Right lung (tissue), 10 donors: ENCODE measurements at places on chromosomes 7 and 10. TPM values are rescaled to one million over a fixed set of nuclear protein-coding genes. Genes with fewer than 3 reads are reported as not detected.

- DNase-seq = no peak
These were observed 72.5 kb upstream of the NME8 start for GRCh38 chr7:37775921-37776320.

DNA sequence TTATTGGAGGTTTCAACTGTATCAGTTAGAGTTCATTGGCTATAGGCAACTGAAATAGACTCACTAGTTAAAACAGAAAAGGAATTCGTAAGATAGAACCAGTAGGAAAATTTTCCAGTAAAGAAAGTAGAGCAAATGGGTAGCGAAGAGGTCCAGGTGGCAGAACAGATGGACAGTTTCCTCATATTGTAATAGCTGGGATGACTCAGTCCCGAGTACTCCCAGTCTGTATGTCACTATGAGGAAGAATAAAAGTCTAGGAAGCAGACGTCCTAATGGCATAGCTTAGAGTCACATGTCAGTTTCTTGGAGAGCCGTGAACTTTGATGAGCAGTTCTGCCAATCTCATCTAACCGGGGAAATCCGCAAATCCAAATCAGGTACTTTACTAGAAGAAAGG lies 95.3 kb downstream of the RNF32 start:
- DNase-seq = no peak

The AP1S1 gene
- 77.4 TPM for polyA plus RNA-seq

DNA sequence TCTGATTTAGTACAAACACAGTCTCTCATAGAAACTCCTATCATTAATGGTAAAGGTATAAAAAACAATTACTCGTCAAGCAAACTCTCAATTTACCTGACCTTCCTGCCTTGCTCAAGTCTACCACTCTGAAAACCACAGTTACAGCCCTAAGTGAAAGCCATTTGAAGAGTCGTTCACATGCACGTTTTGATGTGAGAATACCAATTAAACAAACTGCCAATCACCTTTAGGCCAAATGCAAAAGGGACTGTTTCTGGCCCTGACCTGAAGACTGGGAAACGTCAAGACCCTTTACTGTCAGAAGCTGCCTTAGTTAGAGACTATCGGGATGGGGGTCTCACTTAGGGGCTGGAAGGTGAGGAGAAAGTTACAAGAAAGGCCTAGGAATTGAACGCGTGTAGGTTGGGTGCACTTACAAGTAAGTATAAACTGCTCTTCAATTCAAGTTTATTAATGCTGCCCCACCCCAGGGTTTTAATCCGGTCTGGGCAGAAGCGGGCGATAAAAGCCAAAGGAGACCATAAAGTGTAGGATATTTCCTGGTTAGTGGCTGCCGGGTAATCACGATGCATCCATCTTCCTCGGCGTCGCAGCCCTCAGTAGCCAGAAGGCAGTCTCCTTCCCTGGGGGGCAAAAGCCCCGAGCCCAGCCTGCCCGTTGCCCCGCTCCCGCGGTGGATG lies 935 bp downstream of the TM9SF3 start:
- DNase-seq = peak; percentile 9

The HHEX gene
- 40.1 TPM for polyA plus RNA-seq

The CYP3A4 gene
- 0.16 TPM for polyA plus RNA-seq

DNA sequence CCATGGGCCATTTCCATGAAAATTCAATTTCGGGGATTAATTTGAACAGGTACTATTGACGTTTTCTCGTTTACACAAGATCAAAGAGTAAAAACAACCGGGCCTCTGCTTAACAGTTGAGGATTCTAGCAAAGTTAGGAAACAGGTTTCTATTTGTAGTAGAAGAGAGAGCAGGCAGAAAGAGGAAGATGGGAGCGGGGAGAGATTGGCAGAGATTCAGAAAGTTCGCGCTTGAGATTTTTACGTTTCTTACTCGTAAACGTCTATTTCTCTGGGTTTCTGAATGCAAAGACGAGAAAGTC lies 571 bp upstream of the VWC2 start:
- no peak for DNase-seq

DNA sequence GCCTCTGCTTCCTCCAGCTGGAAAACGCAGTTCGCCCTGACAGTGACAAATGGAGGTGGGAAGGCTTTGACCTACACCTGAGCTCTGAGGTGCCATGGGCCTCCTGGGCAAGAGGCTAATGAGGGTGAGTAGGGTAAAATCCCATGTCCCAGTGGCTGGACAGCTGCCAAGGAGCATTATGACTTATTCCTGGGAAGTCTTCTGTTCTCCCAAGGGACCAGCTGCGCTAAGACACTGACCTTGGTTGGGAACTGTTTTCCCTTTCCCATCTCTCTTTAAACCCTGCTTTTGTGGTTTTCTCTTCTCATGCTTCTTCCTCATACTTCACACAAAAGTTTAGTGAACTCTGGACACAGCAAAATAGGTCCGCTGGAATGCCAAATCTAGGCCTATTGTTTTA lies 72.6 kb downstream of the COPG2 start:
- DNase-seq = no peak

The COBL gene
- polyA plus RNA-seq = 6.3 TPM

- DNase-seq = no peak
These were observed 15.3 kb downstream of the ABLIM1 start for GRCh38 chr10:114642729-114643128.

The PLXDC2 gene
- 127 TPM for polyA plus RNA-seq

- no peak for DNase-seq
These were observed 94.9 kb downstream of the LYZL2 start for GRCh38 chr10:30534465-30535144.

- no peak for DNase-seq
These were observed 100.4 kb upstream of the RET start for GRCh38 chr10:42976351-42977031.

- no peak for DNase-seq
These were observed 10.3 kb upstream of the MYO1G start for GRCh38 chr7:44989132-44989531.

- peak; percentile 60 for DNase-seq
These were observed 67.3 kb upstream of the KLF6 start for GRCh38 chr10:3852147-3852904.

The WDFY4 gene
- 4.5 TPM for polyA plus RNA-seq

- no peak for DNase-seq
These were observed 23.7 kb downstream of the BTBD16 start for GRCh38 chr10:122294511-122295450.

GRCh38 chr7:80235334-80235733 lies 100.7 kb downstream of the GNAI1 start:
- no peak for DNase-seq

DNA sequence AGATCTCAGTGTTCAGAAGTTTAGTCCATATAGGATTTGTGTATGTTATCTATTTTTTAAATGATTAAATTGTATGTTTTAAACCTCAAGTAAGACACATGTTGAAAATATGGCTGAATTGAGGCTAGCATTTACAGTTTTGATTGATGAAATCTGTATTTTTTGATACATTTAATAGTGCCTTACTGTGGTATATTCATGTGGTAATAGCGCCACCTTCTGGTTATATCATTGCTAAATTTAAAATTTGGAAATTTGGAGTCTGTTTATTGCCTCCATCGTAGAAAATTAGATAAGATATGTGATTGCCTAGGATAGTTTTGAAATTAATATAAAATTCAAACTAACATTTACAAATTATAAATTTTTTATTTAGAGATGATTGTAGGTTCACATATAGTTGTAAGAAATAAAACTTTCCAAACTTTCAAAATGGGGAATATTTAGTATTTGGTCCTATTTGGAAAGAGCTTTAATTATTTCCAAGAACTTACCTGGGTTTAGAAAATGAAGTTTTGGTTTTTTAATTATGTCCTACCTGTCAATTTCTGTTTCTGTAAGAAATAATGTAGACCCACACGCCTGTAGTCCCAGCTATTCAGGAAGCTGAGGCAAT lies 19.1 kb upstream of the ARMS2 start:
- peak; percentile 34 for DNase-seq

The NDUFB2 gene
- polyA plus RNA-seq = 129 TPM

- DNase-seq = no peak
These were observed 5.3 kb downstream of the CYP26C1 start for GRCh38 chr10:93065675-93066543.

DNA sequence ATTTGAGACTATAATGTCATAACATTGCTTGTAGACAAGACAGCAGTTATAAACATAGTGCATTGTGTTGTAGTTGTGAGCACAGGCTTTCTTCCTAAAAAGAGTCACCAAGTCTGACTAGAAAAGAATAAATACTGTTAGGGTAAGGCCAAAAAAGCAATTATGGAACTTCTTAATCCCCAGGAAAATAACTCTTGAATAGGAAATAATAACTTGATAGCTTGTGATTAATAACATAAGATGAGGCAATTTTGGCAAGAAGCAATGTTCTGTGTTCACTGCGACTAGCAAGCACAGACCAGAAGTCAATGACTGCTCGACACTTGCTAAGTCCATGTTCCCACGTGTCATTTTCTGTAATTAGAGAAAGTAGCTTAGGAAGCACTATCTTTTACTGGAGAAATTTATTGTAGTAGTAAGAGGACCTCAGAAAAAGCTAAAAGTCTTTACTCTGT lies 97.1 kb downstream of the AGMO start:
- DNase-seq = no peak

DNA sequence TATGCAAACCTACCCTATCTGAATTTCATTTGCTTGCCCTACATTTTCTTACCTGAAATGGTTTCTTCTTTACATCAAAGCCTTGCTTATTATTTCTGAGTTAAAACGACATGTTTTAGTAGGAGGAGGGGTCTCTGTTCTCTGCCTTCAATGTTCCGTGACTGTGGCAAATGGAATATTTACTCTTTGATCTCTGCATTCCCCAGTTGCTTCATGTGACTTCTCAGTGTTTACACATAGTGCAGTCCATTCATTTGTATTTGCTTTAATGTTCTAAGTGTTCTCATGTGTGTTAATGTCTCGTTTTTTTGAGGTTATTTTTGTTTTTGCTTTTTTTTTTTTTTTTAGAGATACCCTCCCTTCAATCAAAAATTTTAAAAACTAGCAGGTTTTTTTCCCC lies 75.8 kb downstream of the GNAI1 start:
- DNase-seq = no peak

DNA sequence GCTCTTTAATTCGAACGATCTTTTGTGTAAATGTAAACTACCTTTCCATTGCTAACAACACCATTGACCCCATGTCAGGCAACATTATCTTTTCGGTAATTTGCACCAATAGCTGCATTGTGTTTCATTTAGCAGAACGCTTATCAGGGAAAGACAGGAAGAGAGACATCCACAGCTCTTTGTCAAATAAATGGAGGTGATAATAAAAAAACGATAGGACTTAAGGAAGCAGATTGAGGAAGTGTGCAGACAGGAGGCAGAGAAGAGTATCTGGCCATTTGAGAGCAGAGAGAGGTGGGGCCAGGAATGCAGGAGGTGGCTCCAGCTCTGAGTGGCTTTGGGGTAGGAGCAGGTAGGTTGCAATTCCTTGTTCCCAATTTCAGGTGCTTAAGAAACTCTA lies 37.5 kb upstream of the ADARB2 start:
- DNase-seq = no peak
